ENCODE measurements at places on chromosomes 12 and 14.

DNA sequence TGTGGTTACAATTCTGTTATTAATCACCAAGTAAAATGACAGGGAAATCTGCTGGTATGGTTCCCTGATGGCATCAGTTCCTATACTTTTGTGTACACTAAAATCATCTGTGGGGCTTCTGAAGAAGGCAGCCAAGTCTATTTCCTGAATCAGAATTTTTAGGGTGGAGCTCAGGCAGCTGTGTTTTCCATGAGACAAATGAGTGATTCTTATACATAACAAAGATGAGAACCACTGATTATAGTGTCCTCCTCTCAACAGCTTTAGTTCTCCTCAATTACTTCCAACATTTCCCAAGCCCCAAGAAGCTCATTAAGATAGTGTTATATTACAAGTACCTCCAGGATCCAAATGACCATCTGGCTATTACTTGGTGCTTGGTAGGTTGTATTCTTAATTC is 64.5 kb upstream of the USP44 start:
- DNase-seq = no peak

GRCh38 chr12:103282124-103282523 is 213.6 kb downstream of the C12orf42 start:
- DNase-seq = no peak

- no peak for DNase-seq
These were observed 39.1 kb downstream of the GAS2L3 start for GRCh38 chr12:100612606-100613005.

DNA sequence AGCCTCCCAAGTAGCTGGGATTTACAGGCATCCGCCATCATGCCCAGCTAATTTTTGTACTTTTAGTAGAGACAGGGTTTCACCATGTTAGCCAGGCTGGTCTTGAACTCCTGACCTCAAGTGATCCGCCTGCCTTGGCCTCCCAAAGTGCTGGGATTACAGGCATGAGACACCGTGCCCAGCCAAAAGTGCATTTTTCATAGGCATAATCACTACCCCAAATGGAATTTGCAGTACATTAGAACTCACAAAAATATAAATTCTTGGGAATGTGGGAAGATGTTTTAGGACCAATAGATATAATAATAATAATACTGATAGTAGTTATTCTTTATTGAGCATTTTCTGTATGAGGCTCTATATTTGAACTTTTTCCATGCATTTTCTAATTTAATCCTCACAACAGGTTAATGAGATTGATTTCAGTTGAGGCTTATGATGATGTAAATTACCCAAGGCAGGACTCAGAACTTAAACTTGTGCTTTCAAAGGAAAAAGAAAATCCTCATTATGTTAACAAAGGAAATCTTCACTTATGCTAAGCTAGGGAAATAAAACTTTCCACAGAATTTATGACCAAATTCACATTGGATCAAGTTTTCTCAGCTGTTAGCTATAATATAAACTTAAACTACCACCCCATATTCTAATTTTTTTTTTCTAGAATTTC is 121.6 kb downstream of the SRGAP1 start:
- no peak for DNase-seq

- DNase-seq = no peak
These were observed 65.6 kb downstream of the TESC start for GRCh38 chr12:117033382-117034221.

GRCh38 chr14:91159182-91159581 is 45.3 kb downstream of the DGLUCY start:
- no peak for DNase-seq

DNA sequence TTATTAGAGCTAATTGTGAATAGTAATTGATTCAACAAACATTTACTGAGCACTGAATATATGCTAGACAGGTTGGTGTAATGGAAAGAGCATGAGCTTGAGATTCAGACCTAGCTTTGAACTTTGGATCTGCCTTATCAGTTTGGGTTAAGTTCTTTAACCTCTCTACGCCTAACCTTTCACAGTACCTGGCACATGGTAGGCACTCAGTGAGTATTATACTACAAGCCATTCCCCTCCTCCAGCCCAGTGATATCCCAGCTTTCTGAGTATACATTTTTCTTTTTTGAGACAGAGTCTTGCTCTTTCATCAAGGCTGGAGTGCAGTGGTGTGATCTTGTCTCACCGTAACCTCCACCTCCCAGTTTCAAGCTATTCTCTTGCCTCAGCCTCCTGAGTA is 32.0 kb downstream of the FAM177A1 start:
- no peak for DNase-seq

DNA sequence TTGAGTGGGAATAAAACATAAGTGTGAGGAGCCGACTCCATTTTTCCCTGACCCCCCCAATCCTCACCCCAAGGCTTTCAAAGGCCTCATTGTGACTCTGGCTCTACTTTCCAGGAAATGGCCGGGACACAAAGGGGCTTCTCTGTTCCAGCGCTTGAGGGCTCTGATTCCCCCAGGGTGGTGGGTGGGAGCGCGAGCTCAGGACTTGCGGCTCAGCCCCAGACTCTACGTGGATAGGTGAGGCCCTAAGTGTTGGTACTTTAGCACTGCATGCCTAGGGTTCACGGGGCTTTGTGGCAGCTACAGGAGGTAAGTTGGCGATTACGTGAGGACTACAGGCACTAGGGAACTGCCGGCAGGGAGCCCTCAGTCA is 553 bp downstream of the CNPY2 start:
- peak; percentile 87 for DNase-seq

GRCh38 chr14:51006781-51007211 is 62.5 kb upstream of the PYGL start:
- peak; percentile 89 for DNase-seq

- no peak for DNase-seq
These were observed 6.2 kb upstream of the DYRK4 start for GRCh38 chr12:4555804-4556203.

DNA sequence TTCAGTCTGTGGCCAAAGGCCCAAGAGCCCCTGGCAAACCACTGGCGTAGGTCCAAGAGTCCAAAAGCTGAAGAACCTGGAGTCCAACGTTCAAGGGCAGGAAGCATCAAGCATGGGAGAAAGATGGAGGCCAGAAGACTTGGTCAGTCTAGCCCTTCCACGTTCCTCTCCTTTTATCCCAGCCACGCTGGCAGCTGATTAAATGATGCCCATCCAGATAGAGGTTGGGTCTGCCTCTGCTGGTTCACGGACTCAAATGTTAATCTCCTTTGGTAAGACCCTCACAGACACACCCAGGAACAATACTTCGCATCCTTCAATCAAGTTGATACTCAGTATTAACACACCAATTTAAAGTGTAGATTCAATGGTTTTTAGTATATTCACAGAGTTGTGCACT is 21.1 kb upstream of the OS9 start:
- DNase-seq = no peak

GRCh38 chr12:124322271-124322998 is 27.5 kb downstream of the RFLNA start:
- DNase-seq = no peak

GRCh38 chr12:66168410-66168809 is 1.4 kb downstream of the TMBIM4 start:
- DNase-seq = no peak

DNA sequence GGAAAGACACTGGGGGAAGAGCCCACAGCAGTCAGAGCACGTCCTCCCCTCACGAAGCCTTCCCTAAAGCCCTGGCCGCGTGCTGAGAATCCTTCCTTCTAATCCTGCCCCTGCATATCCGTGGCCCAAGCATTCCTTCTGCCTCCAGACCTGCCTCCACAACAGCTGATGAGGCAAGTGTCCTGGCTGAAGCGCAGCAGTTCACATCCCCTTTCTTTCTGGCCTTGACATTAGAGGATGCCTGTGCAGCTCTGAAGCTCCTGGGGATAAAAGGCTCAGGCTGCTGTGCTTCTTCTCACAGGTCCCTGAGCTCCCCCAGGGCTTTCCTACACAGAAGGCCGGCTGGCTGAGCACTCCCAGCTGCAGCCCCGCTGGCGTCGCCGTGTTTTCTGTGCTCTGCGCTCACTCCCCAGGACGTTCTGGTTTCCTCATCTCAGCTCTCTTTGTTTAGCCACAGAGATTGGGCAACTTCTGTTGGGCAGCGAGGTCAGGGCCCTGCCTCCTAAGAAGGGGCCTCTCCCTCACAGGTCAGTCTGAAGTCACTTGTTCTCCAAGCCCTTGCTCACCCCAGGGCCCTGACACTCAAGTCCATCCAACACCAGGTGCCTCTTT is 45.8 kb downstream of the NINJ2 start:
- peak; percentile 69 for DNase-seq

- no peak for DNase-seq
These were observed 17.3 kb upstream of the TDRD9 start for GRCh38 chr14:103910984-103911383.

GRCh38 chr14:58427281-58428117 is at the start of the genes KIAA0586 and TIMM9:
Gene KIAA0586, plus strand, starts transcription at chr14:58427719. Its CDS starts 546 bp downstream, at chr14:58428265.
Gene TIMM9, minus strand, starts transcription at chr14:58427531. Its CDS starts 15,586 bp downstream, at chr14:58411945.
- DNase-seq = peak; percentile 98

Data from pons (tissue), 1 donor.